ENCODE measurements at places on chromosomes 11 and 22. TPM values are rescaled to one million over a fixed set of nuclear protein-coding genes. Genes with fewer than 3 reads are reported as not detected.

GRCh38 chr11:64616817-64617216 is 25.8 kb downstream of the SLC22A12 start:
- DNase-seq: no peak

TNNT3 gene
- total RNA-seq: 29.7 TPM

DNA sequence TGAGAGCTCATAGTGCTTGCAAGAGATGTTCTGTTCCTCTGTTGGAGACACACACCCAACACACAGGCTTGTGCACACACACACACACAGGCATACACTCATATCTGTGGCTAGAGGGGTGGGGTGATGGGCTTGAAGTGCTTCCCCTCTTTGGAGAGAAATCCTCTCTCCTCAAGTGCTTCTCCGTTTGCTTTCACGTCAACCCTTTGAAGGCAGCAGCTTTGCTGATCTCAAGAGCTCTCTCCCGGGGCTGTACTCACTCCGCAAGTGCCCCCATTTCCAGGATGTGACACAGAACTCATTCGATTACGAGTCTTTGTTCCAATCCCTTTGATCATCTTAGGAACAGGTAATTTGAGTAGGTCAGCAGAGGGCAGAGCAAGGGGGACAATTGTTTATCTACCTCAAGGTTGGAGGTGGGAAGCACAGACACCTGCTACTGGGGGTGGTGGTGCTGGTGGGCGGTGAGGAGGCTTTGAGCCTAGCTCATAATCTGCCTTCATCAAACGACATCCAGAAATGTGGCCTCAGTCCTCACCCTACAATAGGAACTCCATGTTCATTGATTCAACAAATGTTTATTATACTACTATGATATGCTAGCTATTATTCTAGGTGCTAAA is 529.8 kb upstream of the CADM1 start:
- DNase-seq: no peak

P2RY2 gene
- not detected for total RNA-seq

DNA sequence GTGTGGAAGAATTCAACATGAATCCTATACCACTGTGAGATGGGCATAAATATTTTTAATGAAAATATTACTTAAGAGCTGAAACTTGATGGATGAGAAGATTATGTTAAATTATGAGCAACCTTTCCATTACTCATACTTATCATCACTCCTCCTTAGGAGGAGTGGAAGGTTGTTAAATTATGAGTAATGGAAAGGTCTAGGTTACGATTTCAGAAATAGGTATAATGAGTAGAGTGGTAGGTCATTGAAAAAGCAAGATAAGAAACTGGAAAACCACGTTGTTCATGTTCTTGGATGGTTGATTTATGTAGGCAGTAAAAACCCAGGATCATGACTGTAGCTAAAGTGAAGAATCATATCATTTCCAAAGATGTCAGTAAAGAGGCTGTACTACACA is 973.2 kb upstream of the RAG2 start:
- DNase-seq: no peak

DNA sequence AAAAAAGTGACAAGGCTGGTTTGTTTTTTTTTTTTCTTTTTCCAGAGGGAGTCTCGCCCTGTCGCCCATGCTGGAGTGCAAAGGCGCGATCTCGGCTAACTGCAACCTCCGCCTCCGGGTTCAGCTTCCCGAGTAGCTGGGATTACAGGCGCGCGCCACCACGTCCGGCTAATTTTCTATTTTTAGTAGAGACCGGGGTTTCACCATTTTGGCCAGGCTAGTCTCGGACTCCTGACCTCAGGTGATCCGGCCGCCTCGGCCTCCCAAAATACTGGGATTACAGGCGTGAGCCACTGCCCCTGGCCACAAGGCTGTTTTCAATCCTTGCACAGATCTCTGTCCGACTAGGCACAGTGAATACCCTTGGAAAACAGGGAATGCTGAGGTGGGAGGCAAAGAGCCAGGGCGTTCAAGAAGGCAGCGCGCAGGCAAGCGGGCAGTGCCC is 566 bp downstream of the ATP6V1E1 start:
- DNase-seq: no peak

MS4A12 gene
- not detected for total RNA-seq

DNA sequence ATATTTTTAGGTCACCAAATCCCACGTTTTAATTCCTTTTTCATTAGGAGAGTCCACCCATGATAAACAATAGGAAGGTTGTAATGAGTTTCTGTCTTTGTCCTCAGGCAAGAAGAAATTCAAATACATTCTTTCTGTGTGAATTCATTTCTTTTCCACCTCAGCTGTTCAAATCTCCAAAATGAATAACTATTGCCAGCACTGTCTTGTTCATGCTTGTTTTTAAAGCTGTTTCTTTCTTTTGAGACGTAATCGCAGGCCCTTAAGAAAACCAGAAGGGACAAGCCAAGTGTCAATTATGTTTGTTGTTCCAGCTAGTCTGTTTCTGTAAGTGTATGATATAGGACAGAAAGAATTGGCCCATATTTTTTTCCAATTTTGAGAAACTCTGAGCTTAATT is 20.2 kb downstream of the MMP27 start:
- no peak for DNase-seq

DNA sequence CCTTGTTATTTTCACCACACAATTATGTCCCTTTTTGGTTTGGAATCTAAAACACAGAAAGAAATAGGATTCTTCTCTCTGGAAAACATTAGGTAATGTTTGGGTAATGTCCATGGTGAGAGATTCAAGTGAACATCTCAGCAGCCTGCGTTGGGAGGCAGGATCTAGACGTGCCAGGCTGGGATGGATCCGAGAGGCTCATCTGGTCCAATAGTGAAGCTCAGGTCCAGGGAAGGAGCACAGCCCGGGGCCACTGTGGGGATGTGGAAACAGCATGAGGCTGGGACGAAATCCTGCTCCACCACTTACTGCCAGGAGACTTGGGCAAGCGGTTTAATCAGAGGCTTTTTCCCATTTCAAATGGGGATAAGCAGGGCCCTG is 109.9 kb downstream of the CSNK2A3 start:
- DNase-seq: no peak

SPTBN2 gene
- total RNA-seq: 0.62 TPM

- DNase-seq: no peak
Measured at GRCh38 chr11:89381094-89381493, 110.1 kb downstream of the NOX4 start.

DNA sequence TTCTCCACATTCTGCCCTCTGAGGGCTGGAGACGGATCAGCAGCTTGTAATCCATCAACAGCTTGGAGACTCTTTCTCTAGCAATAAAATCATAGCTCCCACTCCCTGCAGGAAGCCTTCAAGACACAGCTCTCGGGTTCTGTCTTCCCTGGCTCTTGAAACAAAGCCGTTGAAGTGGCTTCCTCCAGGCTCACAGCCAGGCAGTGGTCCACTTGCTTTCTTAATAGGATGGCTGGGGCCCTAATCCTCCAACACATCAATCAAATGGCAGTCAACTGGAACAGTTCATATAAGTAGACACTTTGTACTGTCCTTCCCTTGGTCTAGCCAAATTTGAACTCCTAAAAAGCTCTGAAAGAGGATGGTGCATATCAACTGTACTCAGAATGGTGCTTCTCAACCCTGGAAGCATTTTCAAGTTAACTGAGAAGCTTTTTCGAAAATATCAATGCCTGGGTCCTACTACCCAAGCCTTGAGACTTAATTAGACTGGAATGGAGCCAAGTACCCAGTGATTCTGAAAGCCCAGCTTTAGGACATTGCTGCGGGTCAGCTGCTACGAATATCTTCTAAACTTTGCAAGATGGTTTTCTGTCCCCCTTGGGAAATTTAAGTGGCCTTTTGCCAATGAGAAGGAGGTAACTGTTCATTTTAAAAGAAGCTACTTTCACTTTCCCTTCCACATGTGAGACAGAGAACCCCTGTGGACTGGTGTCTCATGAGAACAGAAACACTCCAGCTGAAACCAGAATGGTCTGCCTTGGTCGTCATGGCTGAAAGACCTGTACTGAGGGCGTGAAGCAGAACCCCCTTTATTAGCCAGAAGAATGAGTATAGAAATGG is 74.7 kb downstream of the SC5D start:
- peak; percentile 27 for DNase-seq

MS4A7 gene
- 0.96 TPM for total RNA-seq

DNA sequence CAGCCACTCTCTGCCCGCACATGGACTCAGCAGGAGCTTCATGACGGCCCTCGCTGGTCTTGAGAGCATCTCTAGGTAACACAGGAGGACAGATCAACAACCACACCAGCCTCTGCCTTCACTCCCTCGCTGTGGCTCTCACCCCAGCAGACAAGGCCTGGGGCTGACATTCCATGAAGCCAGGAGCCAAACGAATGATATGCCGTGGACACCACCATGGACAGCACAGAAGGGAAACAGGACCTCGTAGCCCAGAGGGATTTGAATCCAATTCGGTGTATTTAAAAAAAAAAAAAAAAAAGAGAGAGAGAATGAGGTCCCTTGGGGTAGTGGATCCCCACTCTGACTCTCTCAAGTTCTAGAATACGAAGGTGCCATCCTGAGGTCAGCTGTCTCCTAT is 385.5 kb downstream of the SHANK2 start:
- DNase-seq: no peak

DNA sequence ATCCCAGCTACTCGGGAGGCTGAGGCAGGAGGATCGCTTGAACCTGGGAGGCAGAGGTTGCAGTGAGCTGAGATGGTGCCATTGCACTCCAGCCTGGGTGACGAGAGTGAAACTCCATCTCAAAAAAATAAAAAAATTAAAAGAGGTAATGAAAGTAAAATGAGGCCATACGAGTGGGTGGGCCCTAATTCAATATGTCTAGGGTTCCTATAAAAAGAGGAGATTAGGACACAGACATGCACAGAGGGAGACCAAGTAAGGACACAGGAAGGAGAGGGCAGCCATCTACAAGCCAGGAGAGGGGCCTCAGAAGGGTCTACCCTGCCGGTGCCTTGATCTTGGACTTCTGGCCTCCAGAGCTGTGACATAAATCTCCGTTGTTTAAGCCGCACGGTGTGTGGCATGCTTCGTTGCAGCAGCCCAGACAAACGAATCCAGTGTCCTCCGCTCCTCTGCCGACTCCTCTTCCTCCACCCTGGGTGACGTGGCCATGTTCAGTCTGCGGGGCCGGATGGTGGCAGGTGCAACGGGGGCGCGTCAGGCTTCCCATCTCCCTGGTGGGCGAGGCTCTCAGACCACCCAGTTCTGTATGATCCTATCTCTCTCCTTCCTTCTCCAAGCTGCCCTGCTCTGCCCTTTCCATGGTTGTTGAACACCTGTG is 51.6 kb upstream of the PARVG start:
- DNase-seq: no peak

DNA sequence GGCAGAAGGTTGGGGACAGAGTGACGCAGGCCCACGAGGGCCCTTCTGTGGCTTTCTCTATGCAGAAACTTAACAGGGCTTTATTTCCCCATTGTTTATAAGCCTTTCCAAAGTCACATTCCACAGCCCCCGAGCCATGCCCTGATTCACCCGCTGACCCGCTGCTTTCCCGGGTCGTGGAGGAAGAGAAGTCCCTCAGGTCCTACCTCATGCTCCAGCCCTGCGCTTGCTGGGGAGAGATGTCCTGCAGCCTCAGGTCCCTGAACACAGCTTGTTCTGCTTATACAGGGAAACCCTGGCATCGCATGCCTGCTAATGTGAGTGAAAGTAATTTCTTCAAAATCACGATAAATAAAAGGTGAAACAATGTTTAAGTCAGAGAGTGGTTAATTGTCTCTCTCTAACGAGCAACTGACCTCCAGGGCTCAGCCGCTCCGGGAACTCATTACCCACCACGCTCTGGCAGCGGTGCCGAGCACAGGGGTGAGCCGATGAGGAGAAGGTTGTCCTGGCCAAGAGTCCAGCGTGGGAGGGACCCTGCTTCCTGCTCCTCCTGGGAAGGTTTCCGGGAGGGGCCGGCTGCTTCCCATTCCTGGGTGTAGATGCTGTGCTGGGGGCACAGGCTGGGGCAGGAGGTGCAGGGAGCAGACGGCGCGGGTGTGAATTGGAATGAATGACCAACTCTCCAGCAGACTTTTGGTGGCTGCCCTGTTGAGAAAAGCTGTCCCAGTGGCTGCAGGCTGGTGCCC is 595.2 kb downstream of the BRD1 start:
- no peak for DNase-seq

OR10A5 gene
- not detected for total RNA-seq
